ENCODE measurements at places on chromosomes 12 and 14. TPM values are rescaled to one million over a fixed set of nuclear protein-coding genes. Genes with fewer than 3 reads are reported as not detected.

DNA sequence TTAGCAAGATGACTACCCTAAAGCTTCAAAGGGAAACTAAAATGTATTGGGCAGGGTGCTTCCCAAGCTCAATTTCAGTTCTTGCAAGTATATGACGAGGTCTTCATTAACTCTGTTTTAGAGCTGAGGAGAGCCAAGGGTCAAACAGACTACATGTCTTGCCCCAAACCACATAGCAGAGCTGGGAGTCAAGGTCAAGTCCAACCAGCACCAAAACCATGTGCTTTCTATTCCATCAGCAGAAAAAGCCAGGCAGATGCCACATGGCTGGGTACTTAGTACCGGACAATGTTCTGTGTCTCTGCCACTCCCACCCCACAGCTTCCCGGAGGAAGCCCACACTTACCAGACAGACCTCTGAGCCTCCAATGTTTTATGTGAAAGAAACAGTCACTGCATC, 17.6 kb downstream of the NID2 start:
- H3K4me3 ChIP-seq: no peak overlapping the region
- no peaks in the 10 kb centered on the region for H3K36me3 ChIP-seq
- no peak overlapping the region for H3K27ac ChIP-seq
- peaks cover 13% of the 10 kb centered on the region for H3K27me3 ChIP-seq

- H3K36me3 ChIP-seq: no peaks in the 10 kb centered on the region
- no peaks in the 10 kb centered on the region for H3K4me1 ChIP-seq
- no peak overlapping the region for H3K4me3 ChIP-seq
- peak; percentile 63 for DNase-seq
Observed at GRCh38 chr12:94140556-94140955, 7.8 kb upstream of the PLXNC1 start.

GRCh38 chr14:98725191-98725590, 546.8 kb downstream of the BCL11B start:
- DNase-seq: no peak
- no peaks in the 10 kb centered on the region for H3K36me3 ChIP-seq
- H3K27ac ChIP-seq: no peak overlapping the region
- H3K4me1 ChIP-seq: no peaks in the 10 kb centered on the region

DNA sequence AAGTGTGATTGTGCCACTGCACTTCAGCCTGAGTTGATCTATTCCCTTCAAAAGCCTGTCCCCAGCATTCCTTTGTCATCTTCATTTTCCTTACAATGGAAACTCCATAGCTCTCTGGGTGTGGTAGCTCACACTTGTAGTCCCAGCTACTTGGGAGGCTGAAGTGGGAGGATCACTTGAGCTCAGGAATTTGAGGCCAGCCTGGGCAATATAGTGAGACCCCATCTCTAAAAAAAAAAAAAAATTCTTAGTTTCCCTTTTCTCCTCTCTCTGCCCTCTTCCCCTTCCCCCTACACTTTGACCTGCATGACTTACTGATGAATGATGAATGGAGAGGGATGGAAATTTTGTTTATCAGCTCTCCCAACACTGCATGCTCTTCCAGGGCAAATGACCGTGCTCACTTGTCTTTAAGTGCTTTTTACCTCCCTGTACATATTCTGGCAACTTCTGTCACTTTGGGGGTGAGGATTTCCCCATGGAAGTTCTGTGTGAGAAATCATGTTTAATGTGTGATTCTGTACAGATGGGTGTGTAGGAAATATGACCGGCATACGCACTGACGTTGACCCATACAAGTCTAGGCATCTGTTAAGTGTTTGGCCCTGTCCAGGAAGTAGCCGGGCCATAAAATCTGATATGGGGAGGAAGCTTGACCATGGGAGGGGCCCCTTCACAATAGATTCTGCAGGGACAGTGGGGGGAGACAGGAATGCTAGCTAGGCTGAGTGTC, 65.4 kb downstream of the ZFP36L1 start:
- peaks cover 11% of the 10 kb centered on the region for H3K27me3 ChIP-seq
- no peak for DNase-seq
- H3K36me3 ChIP-seq: peaks cover 2% of the 10 kb centered on the region
- no peak overlapping the region for H3K27ac ChIP-seq
- peaks cover 9% of the 10 kb centered on the region for H3K4me1 ChIP-seq

- DNase-seq: no peak
- H3K36me3 ChIP-seq: no peaks in the 10 kb centered on the region
- peaks cover 8% of the 10 kb centered on the region for H3K27me3 ChIP-seq
- H3K4me3 ChIP-seq: no peak overlapping the region
Observed at GRCh38 chr14:103862393-103862782, 15.0 kb upstream of the PPP1R13B start.

DNA sequence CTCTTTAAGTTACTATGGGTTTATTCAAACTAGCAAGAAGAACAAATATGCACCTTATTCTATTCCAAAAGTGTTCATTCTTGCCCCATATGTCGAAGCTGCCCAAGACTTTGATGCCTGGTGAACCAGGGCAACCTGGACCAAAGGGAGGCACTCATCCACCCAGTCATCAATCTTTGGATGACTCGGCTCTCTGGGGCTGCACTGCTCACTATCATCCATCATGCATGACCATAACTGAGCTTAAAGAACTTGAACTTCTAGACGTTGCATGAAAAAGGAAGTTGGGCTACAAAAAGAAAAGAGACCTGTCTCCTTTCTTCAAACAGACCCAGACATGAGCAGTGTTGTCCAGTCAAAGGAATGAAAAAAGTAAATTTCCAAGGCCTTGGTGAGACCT, 1.2 kb downstream of the KRT4 start:
- peaks cover 10% of the 10 kb centered on the region for H3K27me3 ChIP-seq
- H3K36me3 ChIP-seq: no peaks in the 10 kb centered on the region
- no peak overlapping the region for H3K27ac ChIP-seq
- no peaks in the 10 kb centered on the region for H3K4me1 ChIP-seq
- DNase-seq: no peak

DNA sequence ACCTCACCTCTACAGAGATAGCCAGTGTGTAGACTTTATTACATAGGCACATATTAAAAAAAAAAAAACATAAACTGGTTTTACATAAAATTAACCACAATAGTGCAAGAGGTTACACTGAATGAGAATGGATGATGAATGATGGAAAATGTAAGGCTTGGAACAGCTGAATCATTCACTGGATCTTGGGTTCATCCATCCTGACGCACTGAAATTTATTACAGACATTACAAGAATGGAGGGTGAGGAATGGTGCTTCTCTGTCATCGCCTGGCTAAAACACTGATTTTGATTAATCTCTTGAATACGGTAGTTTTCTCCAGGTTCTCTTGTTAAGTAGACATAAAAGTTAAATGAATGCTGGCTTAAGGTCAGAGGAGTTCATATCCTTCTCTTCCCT, 40.0 kb upstream of the GTF2A1 start:
- no peak overlapping the region for H3K4me3 ChIP-seq
- H3K27ac ChIP-seq: no peak overlapping the region
- no peaks in the 10 kb centered on the region for H3K36me3 ChIP-seq
- peaks cover 31% of the 10 kb centered on the region for H3K27me3 ChIP-seq

GRCh38 chr12:65585648-65586602, 238.4 kb upstream of the HMGA2 start:
- no peaks in the 10 kb centered on the region for H3K27me3 ChIP-seq
- no peaks in the 10 kb centered on the region for H3K4me1 ChIP-seq
- no peak overlapping the region for H3K27ac ChIP-seq
- H3K36me3 ChIP-seq: no peaks in the 10 kb centered on the region

DNA sequence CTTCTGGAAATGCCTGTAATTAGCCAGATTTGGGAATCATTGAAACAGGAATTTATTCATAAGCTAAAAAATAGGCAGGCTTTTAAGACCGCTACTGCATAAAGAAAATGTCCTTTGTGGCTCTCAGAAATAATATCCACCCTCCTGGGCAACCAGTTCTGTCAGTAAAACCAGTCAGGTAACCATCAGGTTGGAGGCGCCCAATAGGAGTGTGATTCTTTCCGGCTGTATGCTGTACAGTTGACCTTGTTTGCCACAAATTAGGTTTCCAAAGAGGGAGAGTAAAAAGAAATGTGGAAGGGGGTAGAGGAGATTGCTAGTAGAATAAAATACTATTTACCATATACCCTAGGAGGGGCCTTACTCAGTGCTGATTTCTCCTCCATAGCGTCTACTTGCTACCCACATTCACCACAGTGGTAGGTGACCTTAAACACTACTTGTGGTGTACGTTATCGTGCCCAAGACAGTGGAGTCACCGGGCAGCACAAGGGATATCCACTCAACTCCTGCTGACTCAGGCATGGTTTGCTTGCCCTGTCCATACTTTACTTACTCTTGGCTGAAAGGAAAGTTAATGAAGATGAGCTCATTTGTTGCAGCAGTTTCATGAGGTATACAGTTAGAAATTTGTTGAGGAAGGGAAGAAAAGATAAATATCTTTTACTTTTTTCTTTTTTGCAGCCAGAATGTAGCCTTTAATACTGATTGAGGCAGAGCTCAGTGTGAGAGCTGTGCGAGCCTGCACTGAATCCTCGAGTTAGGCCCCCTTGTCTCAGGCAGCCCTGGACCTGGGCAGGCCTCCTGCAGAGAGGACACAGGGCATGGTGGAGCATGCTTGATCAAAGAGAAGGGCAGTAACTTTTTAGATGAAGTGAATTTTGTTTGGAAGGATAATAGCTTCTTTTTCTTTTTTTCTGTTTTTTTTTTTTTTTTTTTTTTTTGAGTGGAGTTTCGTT, 76.7 kb downstream of the DIP2B start:
- H3K36me3 ChIP-seq: no peaks in the 10 kb centered on the region
- no peaks in the 10 kb centered on the region for H3K27me3 ChIP-seq
- no peak overlapping the region for H3K27ac ChIP-seq

- H3K27me3 ChIP-seq: peaks cover 24% of the 10 kb centered on the region
- H3K36me3 ChIP-seq: peaks cover 2% of the 10 kb centered on the region
- H3K27ac ChIP-seq: no peak overlapping the region
- H3K4me3 ChIP-seq: no peak overlapping the region
Observed at GRCh38 chr12:119374635-119375034, 40.1 kb downstream of the CCDC60 start.

DNA sequence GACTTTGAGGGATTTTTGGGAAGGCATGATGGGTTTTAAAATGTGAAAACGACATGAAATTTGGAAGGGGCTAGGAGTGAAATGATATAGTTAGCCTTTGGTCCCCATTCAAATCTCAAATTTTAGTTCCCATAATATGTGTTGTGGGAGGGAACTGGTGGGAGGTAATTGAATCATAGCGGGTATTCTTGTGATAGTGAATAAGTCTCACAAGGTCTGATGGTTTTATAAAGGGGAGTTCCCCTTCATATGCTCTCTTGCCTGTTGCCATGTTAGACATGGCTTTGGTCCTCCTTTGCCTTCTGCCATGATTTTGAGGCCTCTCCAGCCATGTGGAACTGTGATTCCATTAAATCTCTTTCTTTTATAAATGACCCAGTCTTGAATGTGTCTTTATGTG, 72.8 kb downstream of the SLC16A7 start:
- no peak overlapping the region for H3K4me3 ChIP-seq
- no peak overlapping the region for H3K27ac ChIP-seq
- no peaks in the 10 kb centered on the region for H3K27me3 ChIP-seq

GRCh38 chr12:28578833-28579252, 388.6 kb downstream of the CCDC91 start:
- peaks cover 2% of the 10 kb centered on the region for H3K36me3 ChIP-seq
- H3K4me3 ChIP-seq: no peak overlapping the region
- H3K27ac ChIP-seq: no peak overlapping the region

- H3K36me3 ChIP-seq: peaks cover 14% of the 10 kb centered on the region
- H3K27me3 ChIP-seq: peaks cover 6% of the 10 kb centered on the region
- peak overlapping the region; percentile 99 for H3K27ac ChIP-seq
- H3K4me3 ChIP-seq: peak overlapping the region; percentile 20
- peaks cover 50% of the 10 kb centered on the region for H3K4me1 ChIP-seq
Observed at GRCh38 chr12:75478116-75478794, 2.3 kb upstream of the GLIPR1 start.

GRCh38 chr12:26278666-26279065, 83.3 kb downstream of the SSPN start:
- no peaks in the 10 kb centered on the region for H3K27me3 ChIP-seq
- H3K4me3 ChIP-seq: no peak overlapping the region
- no peak overlapping the region for H3K27ac ChIP-seq
- H3K36me3 ChIP-seq: no peaks in the 10 kb centered on the region

DNA sequence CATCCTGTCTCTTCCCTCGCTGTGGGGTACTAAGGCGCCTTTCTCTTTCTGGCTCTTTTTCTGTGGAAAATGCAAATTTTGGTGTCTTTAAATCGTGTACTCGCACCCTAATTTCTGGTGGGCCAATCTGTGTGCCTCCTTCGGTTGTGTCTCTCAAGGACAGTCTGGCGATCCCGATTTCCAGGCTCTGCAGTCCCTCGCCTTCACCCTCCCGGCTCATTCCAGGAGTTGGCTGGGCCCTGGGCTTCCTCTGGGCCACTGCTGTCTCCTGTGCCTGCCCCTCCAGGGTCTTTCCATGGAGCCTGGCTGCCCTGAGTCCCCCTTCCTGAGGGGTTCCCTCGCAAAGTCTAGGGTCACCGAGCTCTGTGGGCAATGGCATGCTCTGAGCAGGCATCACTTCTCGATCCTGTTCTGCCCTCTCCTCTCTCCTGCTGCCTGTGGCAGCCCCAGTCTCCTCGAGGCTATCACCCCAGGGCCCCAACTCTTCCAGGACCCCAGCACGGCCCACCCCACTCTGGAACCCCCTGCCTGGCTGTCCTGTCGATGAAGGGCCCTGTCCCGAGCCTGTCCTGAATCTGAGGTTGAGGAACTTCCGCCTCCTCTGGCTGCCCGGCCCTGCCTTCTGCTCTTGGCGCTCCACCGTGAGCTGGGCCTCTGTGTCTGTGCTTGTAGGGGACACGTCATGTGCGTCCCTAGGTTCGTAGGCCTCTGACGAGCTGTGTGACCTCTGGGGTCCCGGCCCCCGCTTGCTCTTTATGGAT, 24.1 kb downstream of the AHNAK2 start:
- no peak overlapping the region for H3K27ac ChIP-seq
- no peaks in the 10 kb centered on the region for H3K4me1 ChIP-seq
- DNase-seq: no peak

The MMP14 gene
- total RNA-seq: 2.5 TPM

The TCL1B gene
- not detected for total RNA-seq

The CRIP1 gene
- 574 TPM for total RNA-seq
